Ureter (tissue), 1 donor: ENCODE measurements at places on chromosomes 16 and 17. TPM values are rescaled to one million over a fixed set of nuclear protein-coding genes. Genes with fewer than 3 reads are reported as not detected.

DNA sequence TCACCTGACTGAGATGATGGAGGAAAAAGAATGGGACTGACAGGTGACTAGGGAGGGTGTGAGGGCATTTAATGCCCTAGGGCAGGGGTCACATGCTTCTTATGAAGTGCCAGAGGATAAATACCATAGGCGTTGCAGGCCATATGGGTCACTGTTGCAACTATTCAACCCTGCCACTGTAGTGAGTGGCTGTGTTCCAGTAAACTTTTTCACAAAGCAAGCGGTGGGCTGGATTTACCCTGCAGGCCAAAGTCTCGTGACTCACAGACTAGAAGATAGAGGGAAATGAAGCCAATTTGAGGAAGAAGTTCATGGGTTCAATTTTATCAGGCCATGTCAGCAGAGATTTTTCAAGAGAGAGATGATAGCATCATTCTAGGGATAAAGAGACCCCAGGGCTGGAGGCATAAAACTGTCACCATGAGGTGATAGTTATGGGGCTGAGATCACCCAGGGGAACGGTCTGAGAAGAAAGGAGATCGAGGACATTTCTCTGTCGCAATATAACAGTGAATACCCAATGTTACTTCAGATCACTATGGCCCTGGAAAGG lies 8.6 kb downstream of the ARHGAP17 start:
- no peak for DNase-seq

GRCh38 chr17:43547659-43548256 lies 1.6 kb upstream of the ETV4 start:
- DNase-seq: no peak

- DNase-seq: no peak
Measured at GRCh38 chr17:17929655-17930380, 42.4 kb downstream of the TOM1L2 start.

- DNase-seq: no peak
Measured at GRCh38 chr16:84868328-84868727, 48.5 kb downstream of the CRISPLD2 start.

Gene KRT20
- total RNA-seq: 4.7 TPM
